ENCODE measurements at places on chromosomes 12 and 14. TPM values are rescaled to one million over a fixed set of nuclear protein-coding genes. Genes with fewer than 3 reads are reported as not detected.

Gene EXOC3L4
- not detected for total RNA-seq

Gene ATG14
- 7.9 TPM for total RNA-seq

Gene PTHLH
- total RNA-seq, result 3.6 TPM

DNA sequence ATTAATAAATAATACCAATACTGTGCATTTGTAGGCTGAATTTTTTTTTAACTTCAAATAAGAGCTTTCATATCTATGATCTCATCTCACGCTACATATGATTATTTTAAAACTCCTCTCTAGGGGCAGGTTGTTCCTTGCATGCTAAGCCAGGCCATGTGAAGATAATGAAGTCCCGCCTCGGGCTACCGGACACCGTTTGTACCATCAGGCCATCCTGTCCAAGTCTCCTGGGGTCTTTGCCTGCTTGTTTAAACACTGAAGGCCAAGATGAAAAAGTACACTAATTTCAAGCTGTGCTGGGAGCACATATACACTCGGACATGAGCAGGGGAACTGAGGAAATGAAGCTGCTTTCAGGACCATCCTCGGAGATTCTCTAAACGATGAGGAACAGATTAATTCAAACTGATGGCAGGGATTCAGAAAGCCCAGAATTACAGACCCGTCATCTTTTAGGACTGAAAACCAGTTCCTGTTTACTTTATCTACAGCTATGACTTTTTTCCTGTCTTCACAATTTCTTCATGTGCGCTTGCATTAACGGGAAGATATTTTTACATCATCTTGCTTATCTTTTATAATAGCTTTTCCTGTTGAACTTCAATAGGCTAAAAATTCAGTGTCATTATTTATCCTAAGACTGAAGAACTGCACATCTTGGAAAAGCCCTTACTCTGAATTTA lies 6.3 kb upstream of the ABHD12B start:
- no peak overlapping the region for H3K27ac ChIP-seq
- no peak overlapping the region for H3K4me3 ChIP-seq
- no peaks in the 10 kb centered on the region for H3K36me3 ChIP-seq
- DNase-seq, result no peak
- 0 out of 2 replicates have a peak, but pooled peaks cover 3% of the 10 kb centered on the region for H3K27me3 ChIP-seq

- H3K36me3 ChIP-seq, result no peaks in the 10 kb centered on the region
- no peak overlapping the region for H3K27ac ChIP-seq
- no peaks in the 10 kb centered on the region for H3K27me3 ChIP-seq
- H3K4me1 ChIP-seq, result peaks cover 17% of the 10 kb centered on the region
Measured at GRCh38 chr12:1907652-1908611, 10.5 kb downstream of the CACNA2D4 start.

DNA sequence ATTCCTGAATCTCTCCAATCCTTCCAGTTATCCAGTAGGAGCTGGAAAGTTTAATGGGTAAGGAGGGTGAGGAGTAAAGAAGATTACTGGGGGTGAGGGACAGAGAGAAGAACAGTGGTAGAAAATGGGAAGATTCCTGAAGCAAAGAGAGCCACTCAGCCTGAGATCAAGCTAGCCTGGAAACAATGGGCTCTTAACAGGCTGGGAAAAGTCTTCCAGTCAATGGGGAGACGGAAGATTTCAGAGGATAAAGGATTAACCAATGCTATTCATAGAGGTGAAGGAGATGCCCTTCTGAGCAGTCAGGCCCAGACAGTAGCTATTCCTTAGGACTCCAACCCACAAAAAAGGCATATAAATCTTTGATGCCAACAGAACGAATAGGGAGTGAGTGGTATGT lies 14.8 kb downstream of the GDF11 start:
- no peaks in the 10 kb centered on the region for H3K4me1 ChIP-seq
- H3K27me3 ChIP-seq, result no peaks in the 10 kb centered on the region
- H3K36me3 ChIP-seq, result peaks cover 74% of the 10 kb centered on the region
- DNase-seq, result no peak

DNA sequence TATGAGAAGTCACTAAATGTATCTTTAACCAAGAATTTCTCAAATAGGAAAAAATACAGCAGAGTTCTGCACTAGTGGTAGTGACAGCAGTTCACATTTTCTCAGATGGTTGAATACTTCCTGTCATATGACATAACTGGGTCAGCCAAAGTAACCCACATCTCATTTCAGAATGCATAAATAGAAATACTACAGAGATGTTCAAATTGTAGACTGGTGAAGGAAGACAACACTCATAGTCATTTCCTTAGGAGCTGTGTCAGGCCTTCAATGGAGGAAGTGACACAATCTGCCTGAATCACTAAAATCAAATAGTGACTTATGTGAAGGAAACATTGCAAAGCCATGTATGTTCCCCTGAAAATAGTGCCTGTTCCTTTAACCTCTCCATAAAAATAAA lies 32.4 kb downstream of the FERMT2 start:
- H3K4me1 ChIP-seq, result peaks cover 10% of the 10 kb centered on the region
- no peak overlapping the region for H3K27ac ChIP-seq
- no peaks in the 10 kb centered on the region for H3K27me3 ChIP-seq
- no peak for DNase-seq
- H3K36me3 ChIP-seq, result peaks cover 5% of the 10 kb centered on the region
